Central memory CD8-positive, alpha-beta T cell (primary cell): ENCODE measurements at places on chromosomes 11 and 22.

DNA sequence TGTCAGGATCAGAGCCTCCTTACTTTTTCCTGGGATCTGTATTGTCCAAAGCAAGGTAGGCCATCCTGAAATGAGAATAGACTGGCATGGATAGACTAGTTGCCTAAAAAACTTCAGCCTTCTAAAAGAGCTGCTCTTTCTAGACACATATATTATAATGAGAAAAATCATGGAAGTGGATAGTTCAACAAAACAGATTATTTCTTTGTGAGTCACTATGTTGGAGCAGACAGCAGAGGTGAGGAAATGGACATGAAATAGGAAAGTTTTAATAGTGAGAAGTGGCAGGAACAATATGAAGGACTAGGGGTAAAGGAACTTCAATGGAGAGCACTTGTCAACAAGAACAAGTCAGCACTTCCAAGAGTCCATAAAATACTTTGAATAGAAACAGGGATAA is 101.9 kb upstream of the ANO3 start:
- no peak for DNase-seq

DNA sequence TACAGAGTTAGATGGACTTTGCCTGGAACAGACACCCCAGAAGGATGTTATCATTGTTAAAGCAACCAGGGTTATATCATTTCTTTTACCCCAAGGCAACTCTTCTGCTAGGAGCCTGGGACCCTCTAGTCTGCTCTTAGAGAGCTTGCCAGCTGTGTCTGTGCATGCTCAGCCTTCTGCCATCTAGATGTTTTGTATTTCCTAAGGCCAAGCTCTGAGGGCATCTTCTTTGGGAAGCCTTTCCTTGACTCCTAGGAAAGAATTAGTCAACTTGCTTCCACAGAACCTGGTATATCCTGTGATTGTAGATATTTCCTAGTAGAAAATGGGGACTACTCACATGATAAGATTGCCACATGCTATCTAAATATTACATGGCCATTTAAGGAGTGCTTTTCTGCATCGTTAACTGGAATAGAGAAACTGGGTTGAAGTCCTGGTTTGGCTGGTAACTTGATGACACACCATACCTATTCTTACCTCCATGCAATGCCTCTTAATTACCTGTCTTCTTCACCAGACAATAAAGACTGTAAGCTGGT is 87.6 kb downstream of the STIM1 start:
- no peak for DNase-seq

DNA sequence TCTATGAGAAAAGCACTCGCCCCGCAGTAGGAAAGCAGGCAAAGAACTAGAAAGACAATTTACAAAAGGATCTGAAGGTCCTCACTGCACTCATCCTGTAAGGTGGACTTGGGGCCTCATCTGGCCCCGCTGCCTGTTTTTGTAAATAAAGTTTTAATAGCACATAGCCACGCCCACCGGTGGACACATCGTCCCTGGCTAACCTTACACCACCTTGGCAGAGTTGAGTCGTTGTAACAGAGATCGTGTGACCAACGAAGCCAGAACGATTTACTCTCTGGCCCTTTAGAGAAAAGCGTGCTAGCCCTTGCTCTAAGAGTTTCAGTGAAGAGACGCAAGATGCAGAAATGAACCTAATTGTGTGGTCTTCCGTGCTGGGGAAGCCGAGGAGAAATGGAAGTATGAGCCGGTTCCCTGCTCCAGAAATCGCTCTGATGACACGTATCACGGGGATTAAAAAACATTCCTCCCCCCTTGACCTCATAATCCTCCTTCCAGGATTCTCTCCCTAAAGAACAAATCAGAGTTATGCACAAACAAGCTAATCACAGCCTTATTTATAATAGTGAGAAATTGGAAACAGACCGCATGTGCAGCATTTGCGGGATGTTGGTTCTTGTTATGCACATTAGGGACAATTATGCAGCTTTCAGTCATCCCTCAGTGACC is 80.1 kb downstream of the CDKN1C start:
- DNase-seq = no peak

DNA sequence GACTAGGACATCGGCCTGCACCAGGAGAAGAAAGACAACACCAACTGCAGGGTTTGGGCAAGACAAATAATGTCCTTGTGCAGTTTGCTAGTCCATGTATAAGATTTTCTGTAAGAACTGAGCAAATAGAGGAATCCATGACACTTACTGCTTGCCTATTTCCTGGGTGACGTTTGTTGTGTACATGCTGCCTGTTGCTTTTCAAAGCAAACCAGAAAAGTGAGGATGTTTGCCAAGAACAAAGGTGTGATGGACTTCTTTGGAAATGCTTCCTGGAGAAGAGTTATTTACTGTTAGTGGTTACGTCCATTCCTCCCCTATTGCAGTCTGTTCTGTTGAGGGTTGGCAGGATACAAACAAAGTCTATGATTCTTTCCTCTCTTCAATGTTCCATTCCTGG is 126.5 kb downstream of the CASP12 start:
- DNase-seq = no peak
